ENCODE measurements at places on chromosomes 4 and X.

GRCh38 chr4:140857111-140857510 lies 100.9 kb upstream of the TBC1D9 start:
- no peak for DNase-seq

- no peak for DNase-seq
Observed at GRCh38 chr4:169621731-169622492, 1.5 kb downstream of the CLCN3 start.

GRCh38 chr4:36142504-36142903 lies 101.8 kb downstream of the ARAP2 start:
- DNase-seq, result no peak

DNA sequence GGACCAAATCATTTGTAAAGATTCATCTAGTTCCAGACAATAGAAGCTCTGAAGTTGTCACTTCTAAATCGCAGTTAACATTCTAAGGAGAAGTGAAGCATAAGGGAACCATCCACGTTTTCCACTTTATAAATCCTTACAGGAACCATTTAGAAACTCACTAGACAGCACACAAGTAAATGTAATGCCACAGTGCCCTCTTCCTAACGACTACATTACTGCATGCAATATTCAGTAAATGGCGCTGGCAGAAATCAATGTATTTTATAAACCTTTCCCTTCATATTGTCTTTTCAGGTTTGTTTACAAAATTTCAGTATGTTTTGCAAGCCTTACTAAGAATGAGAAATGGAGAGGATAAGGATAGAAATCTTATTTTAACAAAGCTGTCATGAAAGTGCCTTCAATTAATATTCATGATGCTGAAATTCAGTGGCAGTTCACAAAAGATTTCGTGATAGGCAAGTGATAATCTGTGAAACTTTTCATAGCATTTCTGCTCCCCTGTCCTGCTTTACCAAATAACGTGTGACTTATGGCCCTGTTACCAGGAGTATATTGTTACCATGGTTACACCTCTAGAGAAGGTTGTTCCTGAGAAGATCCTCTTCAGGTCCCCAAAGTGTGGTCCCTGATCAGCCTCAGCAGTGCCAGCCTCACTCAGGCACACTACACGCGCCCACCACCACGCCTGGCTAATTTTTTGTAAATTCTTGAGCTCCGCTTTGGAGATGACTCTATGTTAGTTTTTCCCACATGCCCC lies 54.2 kb downstream of the TMA16 start:
- DNase-seq, result no peak

DNA sequence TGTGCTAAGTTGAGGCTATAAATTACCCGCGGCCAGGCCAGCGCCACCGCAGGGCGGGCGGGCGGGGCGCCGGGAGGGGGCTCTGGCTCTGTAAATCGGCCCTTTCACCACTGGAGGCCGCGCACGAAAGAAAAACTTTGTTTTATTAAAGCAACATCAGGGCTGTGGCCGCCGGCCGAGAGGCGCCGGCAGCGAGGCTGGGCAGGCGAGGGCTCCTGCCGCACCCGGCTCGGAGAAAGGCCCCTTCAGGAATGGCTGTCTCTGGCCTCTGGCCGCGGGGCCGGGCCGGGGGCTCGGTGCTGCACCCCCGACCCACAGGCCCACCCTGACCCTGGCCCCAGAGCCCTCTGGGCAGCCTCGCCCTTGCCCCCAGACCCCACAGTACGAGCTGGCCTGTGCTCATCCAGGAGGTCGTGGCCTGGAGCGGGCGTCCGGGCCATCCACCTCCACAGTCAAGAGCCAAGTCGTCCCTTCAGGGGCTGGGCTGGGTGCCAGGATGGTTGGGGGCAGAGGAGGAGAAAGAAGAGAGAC lies 29.5 kb upstream of the FGFR3 start:
- DNase-seq, result no peak

- DNase-seq, result no peak
Observed at GRCh38 chr4:102305666-102306065, 39.6 kb downstream of the SLC39A8 start.

DNA sequence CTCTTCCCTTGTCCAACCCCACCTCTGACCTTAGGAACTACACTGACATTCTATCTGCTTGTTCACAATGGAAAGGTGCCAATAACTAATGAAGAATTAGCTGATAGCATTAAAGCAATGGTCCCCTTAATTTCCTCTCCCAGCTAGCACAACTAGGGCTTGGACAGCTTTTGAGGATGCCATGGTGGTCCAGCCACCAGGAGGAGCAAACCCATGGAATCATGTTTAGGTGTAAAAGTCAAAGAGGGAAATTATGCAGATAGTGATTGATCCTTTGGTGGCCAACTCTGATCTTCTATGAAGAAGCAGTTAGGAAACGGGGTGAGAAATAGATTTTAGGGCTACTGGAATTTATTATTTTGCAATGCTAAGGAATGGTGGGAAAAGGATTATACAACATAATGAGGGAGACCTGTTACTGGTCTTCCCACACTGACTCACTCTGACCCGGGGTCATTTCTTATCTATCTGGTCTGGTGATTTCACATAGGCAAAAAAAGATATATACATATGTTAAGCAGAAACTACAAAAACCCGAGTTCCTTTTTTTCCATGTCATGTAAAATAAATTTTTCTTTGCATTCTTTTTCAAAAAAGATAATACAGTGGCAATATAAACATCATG lies 45.8 kb upstream of the FBXW7 start:
- no peak for DNase-seq

DNA sequence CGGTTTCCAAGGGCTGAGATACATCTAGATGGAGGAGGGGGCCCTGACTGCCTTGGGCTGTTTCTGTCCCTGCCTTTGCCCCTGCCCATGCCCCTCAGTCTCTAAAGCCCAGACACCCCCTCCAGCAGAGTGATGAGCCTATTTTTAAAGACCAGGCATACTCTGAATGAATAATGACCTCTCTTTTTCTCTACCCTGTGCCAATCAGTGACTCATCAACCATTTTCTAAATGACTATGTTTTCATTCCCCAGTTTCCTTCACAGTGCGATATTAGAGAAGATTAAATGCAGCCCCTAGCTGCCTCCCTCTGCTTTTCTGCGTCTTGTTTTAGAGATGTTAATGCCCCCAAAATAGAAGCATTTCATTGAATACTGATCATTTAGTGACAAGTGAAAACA lies 15.5 kb upstream of the NHS start:
- no peak for DNase-seq

DNA sequence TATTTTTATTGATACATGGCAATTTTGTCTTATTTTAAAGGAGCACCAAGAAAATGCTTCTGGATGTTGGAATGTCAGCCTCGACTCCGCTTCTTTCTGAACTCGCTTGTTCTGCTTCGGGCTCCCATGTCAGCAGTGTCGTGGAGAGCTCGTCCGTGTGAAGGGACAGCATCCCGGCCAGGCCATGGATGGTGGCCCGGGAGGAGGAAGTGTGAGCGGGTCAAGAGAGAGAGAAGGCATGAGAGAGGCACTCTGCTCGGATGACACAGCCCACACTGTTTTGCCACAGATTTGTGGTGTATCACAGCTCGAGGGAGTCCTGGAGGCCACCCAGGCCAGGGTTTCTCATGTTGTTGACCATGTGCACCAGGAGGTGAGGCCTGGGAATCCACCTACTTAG lies 107.0 kb downstream of the TRAPPC11 start:
- no peak for DNase-seq

DNA sequence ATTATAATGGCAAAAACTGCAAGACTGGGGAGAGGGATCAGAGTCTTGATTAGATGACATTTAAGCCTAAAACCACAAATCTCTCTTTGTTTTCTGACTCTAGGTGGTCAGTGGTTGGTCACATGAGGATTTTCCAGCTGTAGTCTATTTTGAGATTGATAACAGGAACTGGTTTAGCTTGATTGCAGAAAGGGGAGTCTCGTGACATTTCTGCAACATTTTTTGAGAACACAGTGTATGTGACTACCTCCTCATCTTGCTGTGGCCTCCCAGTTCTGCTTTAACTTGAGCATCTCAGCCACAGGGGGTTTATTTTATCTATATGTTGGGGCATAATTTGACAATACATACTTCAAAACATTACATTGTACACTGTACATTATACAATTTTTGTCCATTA lies 726.4 kb upstream of the MAGEB2 start:
- DNase-seq, result no peak

DNA sequence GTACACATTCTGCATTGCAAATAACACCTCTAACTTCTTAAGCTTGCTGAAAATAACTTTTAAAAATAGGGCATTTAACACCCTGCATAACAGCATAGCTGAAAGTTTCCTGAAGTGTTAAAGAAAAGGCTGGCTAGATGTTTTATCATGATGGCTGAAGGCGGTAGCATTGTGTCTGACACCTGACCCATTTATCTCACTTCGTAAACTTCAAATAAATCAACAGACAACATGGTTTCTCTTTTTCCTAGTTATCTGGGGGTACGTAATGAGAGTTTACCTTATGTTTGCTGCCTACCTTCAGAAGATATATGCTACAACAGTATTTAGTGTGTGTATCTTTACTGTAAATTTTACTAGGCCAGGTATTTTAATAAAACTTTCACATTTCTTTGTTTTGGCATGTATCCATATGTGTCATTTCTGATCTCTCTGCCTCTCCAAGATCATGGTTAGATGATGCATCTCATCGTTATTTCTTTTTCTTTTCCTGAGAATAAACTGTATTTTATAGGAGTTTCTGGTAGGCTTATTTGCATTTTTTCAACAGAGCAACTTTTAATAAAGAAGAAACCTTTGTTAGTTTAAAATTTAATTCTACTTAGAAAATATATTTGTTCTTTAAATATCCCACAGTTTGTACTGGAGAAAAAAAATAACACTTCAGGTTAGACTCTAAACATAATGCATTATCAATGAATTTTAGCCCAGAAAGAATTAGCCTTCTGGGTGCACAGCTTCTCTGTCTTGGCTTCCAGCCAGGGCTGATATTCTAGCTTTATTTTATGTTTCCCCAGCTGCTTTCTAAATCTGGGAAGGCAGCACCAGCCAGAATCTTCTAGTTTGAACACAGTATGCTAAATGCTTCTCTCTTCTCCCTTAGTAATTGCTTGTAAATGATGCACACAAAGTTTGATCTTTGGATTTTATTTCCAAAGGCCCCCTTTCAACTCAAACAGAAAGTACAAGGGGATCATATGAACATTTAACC lies 2.9 kb downstream of the NDST4 start:
- no peak for DNase-seq

DNA sequence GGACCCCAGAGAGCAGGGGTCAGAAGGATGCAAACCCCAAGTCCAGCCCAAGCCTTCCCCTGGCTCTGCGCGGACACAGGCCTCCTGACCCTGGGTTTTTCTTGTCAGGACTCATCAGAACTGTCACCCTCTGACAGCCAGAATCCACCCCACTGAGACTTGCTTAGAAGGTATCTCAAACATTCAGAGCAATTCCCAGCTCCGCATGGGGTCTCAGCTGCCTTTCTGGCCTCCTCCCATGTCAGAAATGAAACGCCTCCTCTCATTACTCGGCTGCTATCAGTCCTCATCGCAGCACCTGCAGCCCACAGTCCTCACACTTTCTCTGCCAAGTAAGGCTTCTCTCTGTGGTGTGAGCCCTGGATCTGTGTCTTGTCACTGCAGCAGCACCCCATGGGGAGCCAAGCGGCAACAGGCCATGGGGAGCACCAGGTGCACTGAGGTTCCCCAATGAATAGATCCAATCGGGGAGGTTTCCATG lies 97.8 kb downstream of the WFS1 start:
- no peak for DNase-seq

- no peak for DNase-seq
Observed at GRCh38 chr4:185341841-185342240, 53.9 kb downstream of the LRP2BP start.

GRCh38 chr4:67342291-67342690 lies 203.0 kb downstream of the CENPC start:
- DNase-seq, result no peak

DNA sequence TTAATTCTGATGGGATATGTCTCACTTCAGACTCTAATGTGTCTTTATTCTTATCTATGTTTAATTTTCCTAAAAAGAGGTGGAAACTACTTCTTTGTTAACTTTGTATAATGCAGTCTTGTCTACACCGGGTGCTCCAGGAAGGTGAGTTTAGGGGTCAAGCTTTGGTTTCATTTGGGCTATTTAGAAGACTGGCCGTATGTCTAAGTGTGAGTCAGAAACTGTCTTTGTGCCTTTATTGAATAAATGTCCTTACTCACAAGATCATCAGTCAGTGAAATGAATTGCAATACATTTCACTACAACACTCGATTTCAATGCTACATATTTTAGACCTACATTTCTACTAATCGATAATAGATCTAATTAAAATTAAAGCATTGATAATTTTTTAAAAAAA lies 56.2 kb downstream of the PROM1 start:
- DNase-seq, result no peak

DNA sequence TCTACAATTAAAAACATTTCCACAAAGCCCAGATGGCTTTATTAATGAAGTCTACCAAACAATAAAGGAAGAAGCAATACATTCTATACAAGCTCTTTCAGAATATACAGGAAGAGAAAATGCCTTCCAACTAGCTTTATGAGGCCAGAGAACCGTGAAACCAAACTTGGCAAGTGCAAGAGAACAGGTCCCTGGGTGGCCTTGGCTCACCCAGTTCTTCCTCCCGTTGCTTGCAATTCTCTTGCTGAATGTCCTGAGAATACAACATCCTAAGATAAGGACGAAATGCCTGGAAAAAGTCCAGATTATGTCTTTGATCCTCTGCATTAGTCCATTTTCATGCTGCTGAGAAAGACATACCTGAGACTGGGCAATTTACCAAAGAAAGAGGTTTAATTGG lies 204.9 kb downstream of the MAD2L1 start:
- no peak for DNase-seq

DNA sequence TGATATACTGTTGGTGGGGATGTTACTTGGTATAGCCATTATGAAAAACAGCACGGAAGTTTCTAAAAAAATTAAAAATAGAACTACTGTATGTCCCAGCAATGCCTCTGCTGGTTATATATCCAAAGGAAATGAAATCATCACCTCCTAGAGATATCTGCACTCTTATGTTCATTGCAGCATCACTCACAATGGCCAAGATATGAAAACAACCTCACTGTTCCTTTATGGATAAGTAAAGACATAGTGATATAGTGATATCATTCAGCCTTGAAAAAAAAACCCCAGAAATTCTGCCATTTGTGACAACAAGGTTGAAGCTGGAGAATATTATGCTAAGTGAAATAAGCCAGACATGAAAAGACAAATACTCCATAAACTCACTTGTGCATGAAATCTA lies 543.8 kb upstream of the SLIT2 start:
- DNase-seq, result no peak

- DNase-seq, result no peak
Observed at GRCh38 chrX:132668178-132668577, 179.3 kb upstream of the MBNL3 start.

DNA sequence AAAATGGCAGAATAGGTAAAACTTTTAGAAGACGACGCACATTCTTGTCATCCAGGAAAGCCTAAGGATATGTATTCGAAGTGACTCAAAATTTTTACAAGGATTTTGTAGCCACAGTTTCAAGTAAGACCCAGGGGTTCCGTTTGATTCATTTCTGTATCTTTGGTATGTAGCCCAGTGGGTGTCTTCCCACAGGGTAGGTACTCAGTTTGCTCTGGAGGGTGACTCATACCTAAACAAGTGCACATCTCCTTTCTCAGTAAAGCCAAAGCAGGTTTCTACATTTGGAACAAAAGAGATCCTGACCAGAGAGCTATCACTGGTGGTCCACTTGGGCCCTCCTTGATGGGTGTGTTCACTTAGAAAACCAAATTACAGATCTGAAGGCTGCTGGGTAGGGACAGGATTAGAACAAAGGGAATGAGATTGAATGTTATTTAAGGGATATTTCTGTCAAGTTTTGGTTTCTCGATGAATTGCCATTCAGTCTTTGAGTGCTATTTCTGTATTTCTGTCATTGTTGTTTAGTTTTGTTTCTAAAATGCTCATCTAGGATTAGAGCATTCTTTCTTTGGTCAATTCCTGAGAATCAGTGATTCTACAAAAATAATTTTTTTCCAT lies 56.1 kb downstream of the PLS3 start:
- DNase-seq, result no peak
